ENCODE measurements at places on chromosomes 3 and 15.

DNA sequence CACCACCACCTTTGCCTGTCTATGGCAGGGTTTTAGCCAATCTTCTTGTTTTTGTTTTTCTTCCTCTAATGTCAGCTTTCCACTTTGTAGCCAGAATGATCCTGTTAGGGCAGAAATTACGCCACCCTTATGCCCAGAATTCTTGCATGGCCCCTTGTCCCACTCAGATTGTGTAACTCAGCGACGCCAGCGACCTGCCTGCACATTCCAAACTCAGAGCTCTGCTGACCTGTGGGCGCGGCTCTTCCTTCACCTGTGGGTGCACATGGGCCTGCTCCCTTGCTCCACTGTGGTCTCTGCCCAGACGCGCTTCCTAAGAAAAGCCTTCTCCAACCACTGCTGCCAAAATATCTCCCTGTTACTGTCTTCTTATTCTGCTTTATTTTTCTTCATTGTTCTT lies 45.0 kb downstream of the MED12L start:
- DNase-seq, result no peak

DNA sequence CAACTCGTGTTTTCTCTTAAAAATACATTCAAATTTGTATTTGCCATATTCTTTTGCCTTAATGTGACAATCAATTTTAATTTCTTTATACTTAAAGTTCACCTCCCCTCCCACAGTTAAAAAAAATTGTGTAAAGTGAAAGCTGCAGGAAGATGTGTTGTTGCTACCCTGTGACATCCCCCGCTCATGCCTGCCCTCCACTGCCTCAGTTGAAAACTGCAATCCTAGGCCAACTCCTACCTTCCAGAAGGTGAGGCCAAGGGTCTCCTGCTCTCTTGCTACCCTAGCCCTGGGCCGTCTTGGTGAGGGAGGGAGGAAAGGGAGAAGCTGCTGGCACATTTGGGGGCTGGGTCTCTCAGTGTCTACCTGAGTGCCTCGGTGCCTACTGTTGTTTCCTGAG lies 57.0 kb upstream of the CMTM7 start:
- DNase-seq, result peak; percentile 24

DNA sequence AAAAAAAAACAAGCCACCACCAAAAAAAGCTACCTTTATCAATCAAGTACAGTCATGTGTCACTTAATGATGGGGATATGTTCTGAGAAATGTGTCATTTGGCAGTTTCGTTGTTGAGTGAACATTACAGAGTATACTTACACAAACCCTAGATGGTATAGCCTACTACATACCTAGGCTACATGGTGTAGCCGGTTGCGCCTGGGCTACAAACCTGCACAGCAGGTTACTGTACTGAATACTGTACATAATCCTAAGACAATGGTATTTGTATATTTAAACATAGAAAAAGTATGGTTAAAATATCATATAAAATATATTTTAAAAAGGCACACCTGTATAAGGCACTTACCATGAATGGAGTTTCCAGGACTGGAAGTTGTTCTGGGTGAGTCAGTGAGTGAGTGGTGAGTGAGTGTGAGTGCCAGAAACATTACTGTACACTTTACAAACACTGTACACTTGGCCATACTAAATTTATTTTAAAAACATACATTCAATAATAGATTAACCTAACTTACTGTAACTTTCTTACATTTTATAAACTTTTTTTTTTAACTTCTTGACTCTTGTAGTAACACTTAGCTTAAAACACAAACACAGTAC lies 25.9 kb upstream of the JMJD7 start:
- DNase-seq, result no peak

DNA sequence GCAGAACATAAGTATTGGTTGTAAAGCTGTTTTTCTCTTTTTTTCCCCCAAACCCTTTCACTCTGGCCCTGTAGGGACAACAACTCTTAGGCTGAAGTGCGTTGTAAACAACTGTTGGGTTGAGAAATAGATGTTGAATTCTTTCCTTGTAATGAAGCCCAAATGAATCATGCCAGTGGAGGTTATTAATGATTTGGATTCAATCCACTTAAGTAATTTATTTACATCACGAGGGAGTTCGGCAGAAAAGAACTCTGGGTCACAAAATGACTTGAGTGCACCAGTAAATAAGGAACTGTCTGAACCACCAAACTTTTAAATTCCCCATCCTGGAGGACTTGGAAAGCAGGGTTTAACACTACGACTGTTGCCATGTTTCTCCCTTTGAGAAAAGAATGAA lies 218.9 kb downstream of the PDZRN3 start:
- no peak for DNase-seq

DNA sequence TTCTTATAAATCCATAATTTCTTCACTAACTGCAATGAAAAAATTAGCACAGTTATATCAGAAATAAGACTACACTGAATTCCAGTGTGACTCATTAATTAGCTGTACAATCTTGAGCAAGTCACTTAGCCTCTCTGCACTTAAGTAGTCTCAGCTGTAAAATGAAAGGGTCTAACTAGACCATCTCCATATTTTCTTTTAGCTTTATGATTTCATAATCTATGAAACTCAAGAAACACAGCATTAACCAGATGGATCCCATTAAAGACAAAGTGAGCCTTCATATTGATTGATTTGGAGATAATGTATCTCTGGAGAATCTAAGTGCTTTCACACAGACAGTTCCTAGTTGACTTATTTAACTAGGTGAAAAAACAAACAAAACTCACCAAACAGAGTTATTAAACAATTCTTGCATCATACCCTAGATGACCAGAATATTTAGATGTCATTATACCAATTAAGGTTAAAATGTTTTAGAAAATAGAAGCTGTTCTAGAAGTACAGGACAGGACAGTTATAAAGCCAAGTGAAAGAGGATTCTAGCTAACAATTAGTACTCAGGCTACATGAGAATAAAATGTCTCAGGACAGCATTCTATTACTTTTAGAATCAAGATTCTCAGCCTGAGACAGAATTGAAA lies 11.2 kb downstream of the CSNK1G1 start:
- no peak for DNase-seq

- no peak for DNase-seq
These were observed 281.0 kb downstream of the KLF13 start for GRCh38 chr15:31607656-31608055.

- no peak for DNase-seq
These were observed 16.9 kb downstream of the ACAA1 start for GRCh38 chr3:38119821-38120692.

- DNase-seq, result no peak
These were observed 638.3 kb downstream of the NTRK3 start for GRCh38 chr15:87618203-87618725.

- no peak for DNase-seq
These were observed 5.6 kb downstream of the SLC25A38 start for GRCh38 chr3:39388741-39389248.

DNA sequence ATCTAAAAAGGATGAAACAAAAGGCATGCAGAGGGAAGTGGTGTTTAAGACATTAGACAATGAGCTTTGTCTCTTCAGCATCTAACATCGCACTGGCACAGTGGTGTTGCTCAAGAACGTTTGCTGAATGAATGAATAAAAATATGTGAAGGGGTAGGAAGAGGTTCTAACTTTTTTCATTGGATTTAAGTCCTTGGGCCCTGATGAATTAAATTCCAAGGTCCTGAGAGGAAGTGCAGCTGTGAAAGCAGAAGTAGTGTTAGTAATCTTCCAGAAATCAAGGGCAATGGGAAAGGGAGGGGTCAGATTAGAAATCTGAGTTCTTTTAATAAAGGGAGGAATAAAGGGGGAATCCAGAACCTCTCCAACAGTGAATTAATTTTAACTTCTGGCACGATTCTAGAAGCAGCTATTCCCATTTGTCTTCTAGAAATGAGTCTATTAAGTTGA lies 29.6 kb downstream of the TLNRD1 start:
- DNase-seq, result no peak

- DNase-seq, result no peak
These were observed 10.3 kb downstream of the GPR87 start for GRCh38 chr3:151306168-151306810.

DNA sequence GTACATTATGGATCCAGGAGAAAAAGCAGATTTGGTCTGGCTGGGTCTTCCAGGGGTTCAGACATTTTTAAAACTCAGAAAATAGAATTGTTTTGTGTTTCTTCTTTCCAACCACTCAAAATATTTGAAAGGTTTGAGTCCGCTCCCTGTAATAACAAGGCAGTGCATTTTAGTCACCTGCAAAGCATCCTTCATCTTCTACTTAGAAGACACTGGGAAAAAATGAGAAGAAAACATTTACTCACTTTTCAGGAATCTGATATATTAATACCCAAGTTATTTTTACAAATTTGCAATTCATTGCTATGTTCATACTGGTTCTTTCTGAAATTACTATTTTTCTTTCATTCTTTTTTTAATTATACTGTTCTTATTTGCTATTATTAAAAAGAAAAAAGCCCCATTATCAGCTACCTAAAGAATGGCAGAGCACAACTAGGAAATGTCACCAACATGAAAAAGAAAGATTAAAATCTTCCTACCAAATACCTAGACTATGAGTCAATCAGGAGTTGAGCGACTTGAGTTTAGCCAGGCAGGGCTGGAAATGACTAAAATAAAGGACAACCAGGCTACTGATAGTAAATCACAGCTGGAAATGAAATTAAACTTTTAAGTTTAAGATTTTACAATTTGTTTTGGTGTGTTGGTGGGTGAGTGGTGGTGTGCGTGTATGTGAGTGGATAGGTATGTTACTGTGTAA lies 280.3 kb upstream of the THBS1 start:
- DNase-seq, result no peak

- no peak for DNase-seq
These were observed 5.9 kb downstream of the KBTBD13 start for GRCh38 chr15:65082303-65082953.

DNA sequence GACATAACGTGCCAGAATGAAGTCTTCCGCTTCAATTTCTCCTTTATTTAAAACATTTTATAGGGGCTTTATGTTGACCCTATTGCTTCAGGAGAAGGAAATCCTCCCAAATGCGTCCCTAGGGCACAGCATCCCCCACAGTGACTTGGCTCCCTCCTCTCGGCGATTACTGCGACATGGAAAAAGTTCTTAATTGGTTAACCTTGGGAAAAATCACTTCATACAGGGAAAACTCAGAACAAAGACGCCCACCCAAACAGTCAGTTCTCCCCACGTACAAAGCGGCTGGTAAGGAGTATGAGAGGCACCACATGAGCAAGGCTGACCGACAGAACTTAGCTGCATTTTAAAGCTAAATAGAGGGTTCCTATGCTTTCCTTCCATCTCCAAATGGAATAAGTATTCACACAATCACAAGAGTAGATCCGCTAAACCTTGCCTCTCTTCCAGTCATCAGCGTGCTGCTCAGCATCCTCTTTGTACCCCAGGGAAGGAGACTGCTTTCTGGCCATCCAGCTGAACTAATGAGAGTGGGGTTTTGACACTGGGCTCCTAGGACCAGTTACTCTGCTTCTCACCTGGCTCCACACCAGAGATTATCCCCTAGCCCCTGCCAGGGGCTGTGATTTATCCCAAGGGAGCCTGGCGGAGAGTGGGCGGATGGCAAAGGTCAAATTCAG lies 415.3 kb upstream of the WNT5A start:
- no peak for DNase-seq

GRCh38 chr15:88419830-88420229 lies 47.4 kb downstream of the MRPL46 start:
- no peak for DNase-seq

DNA sequence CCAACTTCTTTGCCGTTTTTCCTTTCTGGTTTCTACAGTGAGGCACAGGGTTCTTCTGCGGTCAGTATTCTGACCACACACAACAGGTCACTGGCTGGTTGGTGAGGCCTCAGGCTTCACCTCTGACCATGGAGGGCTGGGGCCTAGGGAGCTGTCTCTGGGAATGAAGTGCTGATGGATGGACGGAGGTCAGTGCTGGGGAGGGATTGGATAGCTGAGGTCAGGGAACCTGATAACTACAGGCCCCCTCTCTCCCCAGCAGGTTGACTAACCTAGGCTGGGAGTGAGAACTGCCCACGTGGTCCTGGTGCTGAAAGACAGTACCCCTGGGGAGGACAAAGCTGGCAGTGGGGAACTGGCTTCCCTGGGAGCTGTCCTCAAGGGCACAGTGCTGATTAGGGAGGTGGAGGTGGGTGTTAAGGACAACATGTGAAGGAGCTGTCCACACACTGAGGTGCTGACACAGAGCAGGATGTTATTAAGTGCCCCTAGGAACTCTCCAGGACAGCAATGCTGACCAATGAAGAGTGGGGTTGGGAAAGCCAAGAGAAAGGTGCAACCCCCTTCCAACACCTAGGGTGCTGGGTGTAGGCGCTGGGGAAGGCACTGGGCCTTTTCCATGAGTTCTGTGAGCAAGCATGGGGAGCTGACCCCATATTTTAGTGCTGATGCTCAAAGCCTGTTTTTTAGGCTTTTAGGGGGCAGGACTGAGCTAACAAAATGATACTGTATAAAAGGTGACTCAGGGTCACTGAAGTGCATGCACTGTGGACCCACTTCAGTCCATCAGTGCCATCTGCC lies 45.2 kb downstream of the ATP2B2 start:
- peak; percentile 2 for DNase-seq

DNA sequence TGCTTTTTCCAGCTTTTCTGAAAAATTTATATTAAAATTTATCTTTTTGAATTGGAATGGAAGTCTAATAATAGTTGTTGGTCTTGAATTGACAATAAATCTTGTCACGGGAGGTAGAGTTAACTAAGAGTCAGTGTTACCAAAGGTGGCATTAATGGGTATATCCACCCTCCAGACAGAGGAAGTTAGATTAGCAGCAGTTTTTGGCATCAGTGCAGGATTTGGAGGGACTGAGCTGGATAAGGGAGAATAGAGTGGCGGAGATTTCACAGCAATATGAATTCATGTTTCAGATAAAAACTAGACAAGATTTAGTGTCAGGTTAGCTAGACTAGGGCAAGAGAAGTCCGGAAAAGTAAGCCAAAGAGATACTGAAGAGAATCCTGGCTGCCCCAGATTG lies 201.3 kb upstream of the ZBTB20 start:
- DNase-seq, result no peak

DNA sequence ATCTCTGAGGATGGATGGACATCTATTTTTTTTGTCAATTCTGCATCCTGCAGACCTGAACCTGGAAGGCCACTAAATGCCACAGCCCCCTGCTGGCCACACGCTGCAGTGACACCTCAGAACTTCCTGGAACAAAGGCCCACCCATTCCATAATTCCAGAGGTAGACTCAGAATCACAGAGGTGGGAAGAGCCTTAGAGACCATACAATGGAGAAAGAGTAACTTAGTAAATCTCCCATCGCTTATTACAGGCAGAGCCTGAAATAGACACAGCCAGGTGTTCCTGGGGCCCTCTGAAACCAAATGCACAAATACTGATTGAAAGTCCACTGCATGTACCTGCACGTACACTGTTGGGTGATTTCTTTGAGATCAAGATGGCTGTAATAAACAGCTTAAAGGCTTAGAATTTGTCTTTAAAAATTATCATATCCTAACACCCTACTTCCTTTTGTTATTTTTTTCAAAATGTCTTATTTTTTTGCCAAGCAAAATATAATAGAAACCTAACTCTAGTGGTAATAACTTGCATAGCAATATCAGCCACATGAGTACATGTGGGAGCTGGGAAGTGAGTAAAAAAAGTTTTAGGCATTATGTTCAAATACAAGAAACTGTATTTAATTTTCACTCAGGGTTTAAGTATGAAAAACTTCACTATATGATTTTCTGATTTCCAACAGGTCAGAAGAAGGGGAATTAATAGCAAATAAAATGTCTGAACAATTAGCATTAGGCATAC lies 62.7 kb downstream of the EOMES start:
- no peak for DNase-seq

All from stimulated activated CD4-positive, alpha-beta T cell treated with anti-CD3 and anti-CD28 coated beads, Interleukin-1b, Interleukin-23, amount 100 ng/mL, for 1 hour (primary cell).